ENCODE measurements at places on chromosomes 16 and 17.
A peak's percentile ranks its signal among the peaks of the same experiment; 100 is the strongest.

DNA sequence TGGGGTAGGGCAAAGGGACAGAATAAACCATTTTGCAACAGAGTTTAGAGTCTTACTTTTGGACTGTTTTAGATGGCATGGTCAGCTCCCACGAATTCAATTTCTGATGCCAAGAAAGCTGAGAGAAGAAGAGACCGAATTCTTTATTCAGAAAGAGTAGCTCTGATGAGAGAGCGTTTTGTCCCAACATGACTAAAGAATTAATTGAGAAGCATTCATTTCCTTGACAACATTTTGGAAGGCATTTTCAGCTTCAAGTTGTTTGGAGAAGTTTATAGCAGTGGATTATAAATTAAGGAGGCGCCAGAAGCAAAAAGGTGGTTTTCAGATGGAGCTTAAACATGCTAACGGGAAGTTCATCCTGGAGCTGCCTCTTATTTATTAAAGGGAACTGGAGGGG, 12.2 kb downstream of the GAN start:
- DNase-seq: no peak

- DNase-seq: no peak
Measured at GRCh38 chr17:44581868-44582267, 24.6 kb downstream of the FZD2 start.

DNA sequence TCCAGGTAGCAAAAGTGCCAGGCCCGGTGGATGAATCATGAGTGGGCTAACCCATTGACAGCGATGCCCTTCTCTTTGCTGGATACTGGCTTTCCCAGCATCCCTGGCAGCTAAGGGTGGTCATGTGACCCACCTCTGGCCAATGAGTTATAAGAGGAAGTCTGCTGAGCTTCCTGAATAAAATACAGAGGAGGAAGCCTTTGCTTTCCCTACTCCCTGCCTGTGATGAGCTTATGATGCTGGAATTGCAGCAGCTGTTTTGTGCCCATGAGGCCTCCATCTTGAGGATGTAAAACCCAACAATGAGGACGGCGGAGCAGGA, 15.0 kb upstream of the ATP2A3 start:
- no peak for DNase-seq

DNA sequence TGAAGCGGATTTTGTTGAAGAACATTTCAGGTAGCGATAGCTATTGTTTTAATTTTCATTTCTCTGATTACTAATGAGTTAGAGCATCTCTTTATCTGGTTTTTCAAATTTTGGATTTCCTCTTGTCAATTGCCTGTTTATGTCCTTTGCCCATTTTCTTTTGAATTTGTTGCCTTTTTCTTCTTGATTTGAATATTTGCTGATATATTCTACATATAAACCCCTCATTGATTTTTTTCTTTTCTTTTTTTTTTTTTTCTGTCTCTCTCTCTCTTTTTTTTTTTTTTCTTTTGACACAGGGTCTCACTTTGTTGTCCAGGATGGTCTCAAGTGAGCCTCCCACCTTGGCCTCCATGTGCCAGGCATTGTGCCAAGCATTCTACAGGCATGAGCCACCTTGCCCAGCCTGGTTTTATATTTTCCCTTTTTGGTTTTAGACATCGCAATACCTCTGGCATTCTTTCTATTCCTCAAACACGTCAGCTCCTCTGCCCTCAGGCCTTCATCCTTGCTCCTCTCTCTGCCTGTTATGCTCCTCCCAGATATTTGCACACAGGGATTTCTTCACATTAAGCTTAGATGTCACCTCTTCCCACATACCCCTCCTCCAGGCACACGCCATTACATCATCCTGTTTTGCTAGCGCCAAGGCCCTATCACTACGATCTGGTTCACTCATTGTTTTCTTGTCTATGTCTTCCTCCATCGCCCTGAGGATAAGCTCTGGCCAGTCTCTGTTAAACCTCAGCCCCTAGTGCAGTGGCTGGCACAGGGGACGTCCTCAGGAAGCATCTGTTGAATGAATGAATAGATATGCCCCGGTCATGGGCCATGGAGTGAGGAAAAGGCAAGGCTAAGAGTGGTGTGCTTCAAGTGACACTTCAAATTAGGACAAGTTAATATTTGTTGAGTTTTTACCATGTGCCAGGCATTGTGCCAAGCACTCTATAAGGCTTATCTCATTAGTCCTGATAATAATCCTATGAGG, 8.6 kb downstream of the SARM1 start:
- DNase-seq: no peak

GRCh38 chr17:73639322-73639721, 4.9 kb downstream of the SDK2 start:
- DNase-seq: no peak

GRCh38 chr17:56785405-56785804, 48.3 kb downstream of the C17orf67 start:
- DNase-seq: no peak

GRCh38 chr16:74742051-74742481, 32.6 kb downstream of the FA2H start:
- DNase-seq: no peak

GRCh38 chr17:44935116-44935515, 12.5 kb downstream of the KIF18B start:
- DNase-seq: no peak

DNA sequence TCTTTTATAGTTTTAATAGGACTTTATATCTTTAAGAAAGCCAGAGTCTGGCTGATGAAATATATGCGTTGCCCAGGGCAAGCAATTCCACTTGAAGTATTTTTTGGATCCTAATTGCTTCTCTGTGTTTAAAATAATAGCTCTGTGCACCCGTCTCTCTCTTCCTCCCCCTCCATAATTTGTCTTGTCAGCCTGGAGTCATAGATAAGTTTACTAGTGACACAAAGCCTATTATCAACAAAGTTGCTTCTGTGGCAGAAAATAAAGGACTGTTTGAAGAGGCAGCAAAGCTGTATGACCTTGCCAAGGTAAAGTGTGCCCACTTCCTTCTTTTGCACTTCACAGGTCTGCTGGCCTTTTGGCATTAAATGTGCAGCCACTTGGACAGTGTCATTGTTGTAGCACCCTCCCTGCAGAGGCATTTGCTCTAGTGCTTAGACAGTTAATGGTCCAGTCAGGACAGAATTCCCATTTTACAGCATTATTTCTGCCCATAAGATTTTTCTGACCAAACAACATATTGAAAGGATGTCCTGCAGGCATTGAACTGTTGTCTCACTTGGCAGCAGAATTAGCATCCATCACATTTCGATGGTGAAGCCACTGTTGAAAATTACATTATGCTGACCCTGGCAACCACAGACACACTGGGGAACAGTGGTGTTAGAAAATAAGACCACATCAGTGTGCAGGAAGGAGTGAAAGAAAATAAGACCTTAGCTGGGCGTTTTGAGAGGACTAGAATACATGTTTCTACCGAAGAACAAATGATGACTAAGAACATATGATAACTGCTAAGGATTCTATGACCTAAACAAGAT, 28.4 kb upstream of the SLC12A3 start:
- DNase-seq: no peak

DNA sequence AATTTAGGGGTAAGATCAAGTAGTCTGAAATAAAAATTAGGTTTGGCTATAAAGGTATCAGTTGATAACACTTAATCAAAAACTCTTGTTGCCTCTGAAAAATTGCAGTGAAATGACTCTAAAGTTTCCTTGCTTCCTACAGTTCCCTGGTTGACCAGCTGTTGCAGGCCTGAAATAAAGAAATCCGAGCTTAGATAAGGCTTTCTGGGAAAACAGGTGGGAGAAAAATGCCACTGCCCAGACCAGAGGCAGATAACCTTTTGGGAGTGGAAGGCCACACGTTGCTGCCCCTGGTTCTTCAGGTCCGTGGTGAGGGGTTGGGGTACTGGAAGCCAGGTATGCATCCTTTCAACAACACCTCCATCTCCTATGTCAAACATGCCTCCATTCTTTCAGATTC, 111.3 kb downstream of the HS3ST3A1 start:
- DNase-seq: no peak

DNA sequence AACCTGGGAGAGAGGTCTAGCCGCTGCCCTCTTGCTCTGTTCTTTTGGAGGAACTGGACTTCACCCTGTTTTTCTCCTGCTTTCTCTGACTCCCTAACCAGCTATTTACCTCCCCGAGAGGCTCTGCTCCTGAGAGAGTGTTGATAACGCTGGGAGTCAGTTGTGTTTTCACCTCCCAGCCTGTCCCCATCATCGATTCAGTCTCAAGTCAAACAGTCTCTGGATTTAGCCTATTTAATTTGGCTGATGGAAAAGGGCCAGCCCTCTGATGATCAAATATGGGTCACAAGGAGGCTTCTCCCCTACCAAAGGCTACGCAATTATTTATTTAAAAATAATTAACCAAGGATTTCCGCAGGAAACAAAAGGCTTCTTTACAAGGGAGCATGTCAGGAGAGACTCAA, 31.8 kb downstream of the HNF1B start:
- no peak for DNase-seq

DNA sequence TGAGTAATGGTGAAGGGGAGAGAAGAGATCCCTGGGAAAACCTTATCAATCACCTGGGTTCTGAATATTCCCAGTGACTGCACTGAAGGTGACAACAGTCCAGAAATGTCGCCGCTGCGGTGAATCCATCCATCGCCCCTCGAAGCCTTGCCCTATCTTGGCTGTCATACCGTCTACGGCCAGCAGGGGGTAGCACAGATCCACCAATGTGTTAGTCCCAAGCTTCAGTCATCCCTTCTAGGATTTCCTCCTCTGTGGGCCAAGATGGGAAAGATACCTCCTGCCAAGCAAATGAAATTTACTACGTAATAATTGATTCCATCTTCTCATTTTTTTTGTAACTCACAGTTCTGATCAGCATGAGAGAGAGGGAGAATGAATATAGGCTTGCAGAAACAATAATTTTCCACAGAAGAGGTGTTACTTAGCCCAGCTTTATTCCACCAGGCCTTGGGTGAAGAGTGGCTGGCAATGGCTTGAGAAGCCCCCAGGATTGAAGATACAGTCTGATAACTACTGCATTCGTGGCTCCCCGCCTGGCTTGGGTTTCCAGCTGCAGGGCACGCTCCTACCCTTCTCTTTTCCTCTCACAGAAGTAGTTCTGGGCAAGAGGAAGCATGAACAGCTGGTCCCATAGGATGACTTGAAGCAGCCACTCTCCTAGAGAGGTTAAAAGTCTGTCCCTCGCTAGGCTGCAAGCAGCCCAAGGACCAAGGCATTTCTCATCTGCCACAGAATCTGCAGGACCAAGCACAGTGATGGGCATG, 2.6 kb upstream of the FMNL1 start:
- peak; percentile 82 for DNase-seq

- DNase-seq: no peak
Measured at GRCh38 chr17:50166518-50167181, 845 bp downstream of the SGCA start.

DNA sequence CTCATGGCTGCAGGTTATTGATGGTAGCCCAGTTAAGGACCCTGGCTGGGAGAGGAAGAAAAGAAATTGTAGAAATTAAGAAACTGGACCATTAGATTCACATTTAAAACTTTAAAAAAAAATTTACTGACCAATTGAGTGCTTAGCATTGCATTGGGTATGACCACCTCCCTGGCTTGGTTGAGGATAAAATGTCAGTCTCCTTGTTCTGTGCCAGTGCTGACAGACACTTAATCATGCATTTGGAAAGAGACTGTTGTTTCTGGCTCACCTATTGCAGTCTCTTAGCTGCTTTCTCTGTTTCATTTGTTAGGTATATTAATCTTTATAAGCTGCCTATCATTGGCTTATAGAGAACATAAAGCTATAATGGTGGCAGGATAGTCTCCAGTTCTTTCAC, 1.7 kb downstream of the MYH1 start:
- DNase-seq: no peak

DNA sequence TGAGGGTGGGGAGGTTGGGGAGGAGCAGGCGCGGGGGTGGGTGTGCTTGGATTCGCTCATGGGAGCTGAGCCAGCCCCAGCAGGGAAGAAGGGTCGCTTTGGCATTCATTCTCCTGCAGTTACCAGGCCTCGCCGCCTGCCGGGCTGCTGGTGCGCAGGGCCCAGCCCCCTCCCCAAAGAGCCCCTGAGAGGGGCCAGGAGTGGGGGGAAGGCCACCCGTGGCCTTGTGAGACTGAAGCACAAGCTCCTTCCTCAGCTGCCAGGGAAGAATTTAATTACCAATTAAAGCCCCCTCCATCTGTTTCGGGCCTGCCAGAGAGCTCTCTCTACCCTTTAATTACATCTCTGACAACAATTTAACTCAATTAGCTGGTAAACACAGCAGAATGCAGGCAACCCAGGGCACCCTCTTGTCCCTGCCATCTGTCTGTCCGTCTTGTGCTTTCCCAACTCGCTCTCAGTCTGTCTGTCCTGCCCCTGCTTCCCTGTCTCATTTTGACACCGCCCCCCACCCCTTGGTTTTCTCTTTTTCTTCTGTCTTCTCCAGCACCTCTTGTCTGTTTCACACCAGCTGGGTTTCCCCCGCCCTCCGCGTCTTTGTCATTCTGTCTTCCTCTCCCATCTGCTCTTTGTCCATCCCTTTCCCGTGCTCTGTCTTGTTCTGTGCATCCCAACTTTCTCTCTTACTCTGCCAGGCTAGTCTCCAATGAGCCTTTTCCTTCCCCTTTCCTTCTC, 32.7 kb downstream of the CDK5RAP3 start:
- no peak for DNase-seq

- peak; percentile 7 for DNase-seq
Measured at GRCh38 chr16:85947230-85948137, 48.5 kb downstream of the IRF8 start.

DNA sequence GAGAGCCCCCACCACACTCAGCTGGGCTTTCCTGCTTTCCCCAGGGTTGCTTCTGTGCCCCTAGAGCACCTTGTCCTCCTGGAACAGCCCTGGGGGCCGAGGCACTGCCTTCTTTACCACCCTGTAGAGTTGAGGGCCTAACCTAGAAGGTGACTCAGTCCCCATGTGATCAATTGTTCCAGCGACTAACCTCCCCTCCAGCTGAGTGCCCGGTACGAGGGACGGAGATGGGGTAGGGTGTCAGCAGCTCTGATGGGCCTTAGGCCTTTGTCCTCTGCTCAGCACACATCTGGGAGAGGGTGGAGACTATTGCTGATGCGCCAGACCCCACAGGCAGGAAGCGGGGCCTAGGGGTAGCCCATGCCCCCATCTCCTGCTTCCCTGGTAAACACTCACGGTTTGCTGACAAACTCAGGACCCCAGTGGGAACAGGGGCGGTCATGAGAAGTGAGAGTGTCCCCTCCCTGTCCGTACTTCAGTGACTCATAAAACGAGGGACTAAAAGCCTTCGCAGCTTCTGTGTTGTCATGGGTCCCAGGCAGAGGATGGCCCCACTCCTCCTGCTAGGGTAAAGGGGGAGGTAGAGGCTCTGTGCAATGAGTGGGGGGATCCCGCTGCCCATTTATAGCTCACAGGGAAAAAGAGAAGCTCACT, 33.1 kb downstream of the NECAB2 start:
- no peak for DNase-seq

GRCh38 chr17:81526662-81527571, 1.3 kb upstream of the FSCN2 start:
- DNase-seq: no peak

Measured in activated naive CD4-positive, alpha-beta T cell (primary cell).